Sciatic nerve (tissue), 2 donors: ENCODE measurements at places on chromosomes 1 and 21.

DNA sequence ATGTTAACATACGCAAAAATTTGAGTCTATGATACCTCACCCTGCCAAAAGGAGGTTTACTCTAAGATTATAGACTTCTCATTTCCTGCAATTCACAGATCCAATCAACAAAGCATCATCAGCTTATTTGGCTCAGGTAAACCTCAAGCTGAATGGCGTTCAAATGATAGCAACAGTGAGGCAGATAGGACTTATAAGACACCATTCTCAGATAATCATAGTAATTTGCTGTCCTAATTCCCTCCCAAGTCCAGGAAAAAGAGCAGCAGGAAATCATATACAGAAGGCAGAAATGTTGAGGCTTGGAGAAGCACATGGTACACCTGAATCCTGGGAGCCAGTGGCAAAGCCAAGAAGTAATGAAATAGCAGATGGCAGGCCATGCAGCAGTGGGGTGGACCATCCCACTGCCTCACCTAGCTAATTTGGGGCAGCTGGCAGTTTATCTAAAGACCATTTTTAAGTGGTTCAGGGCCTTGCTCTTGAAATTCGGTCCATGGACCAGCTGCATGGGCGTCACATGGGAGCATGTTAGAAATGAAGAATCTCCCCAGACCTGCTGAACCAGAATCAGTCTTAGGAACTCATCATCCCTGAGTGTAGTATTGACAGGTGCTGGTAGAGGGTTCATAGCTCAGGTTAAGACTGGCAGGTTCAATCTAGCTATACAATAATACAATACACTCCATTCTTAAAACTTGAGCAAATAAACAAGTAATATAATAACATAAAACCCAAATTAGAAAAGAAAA is 57.7 kb downstream of the ASTN1 start:
- DNase-seq, result no peak

- DNase-seq, result no peak
These were observed 1.5 kb upstream of the SCP2 start for GRCh38 chr1:52925571-52926005.

GRCh38 chr1:16237343-16237830 is 404 bp upstream of the CPLANE2 start:
- DNase-seq, result no peak

DNA sequence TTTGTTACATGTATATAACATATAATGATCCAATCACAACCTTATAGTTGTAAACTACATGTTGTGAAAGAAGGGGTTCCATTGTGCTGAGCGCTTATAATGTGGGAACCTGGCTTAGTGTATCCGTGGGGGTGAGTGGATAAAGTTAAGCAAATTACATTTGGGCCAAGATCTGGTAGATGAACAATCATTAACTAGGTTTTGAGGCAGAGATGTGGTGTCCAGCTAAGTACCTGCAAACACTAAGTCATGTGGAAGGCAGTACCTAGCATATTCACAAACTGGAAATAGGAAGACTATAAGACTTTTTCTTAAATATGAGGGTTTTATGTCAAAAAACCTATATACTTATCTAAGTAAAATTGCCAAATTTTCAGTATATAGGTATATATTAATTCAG is 167.2 kb upstream of the PDE4B start:
- no peak for DNase-seq

DNA sequence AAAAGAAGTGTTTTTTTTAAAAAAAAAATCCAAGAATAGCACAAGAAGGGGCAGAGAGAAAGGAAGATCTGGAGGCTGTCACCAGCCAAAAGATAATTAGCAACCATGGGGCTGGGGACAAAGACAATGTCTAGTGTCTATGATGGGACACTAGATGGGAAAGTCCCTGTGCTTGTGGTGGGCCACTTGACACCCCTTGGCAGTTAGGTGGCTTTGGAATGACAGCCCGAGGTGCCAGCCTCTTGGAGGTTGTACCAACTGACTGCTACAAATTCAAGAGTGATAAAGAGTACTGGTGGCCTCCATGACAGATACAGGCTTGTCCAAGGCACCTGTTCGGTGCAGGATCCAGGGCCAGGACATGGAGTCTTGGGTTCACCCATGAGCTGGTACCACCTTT is 21.6 kb downstream of the ATP2B4 start:
- no peak for DNase-seq

GRCh38 chr1:182317611-182318161 is 73.9 kb downstream of the GLUL start:
- DNase-seq, result no peak

GRCh38 chr1:13956393-13956792 is 256.4 kb downstream of the PRDM2 start:
- no peak for DNase-seq

GRCh38 chr1:85406081-85406480 is 58.9 kb downstream of the DDAH1 start:
- DNase-seq, result no peak

GRCh38 chr1:55144886-55145285 is 70.3 kb downstream of the USP24 start:
- DNase-seq, result no peak

DNA sequence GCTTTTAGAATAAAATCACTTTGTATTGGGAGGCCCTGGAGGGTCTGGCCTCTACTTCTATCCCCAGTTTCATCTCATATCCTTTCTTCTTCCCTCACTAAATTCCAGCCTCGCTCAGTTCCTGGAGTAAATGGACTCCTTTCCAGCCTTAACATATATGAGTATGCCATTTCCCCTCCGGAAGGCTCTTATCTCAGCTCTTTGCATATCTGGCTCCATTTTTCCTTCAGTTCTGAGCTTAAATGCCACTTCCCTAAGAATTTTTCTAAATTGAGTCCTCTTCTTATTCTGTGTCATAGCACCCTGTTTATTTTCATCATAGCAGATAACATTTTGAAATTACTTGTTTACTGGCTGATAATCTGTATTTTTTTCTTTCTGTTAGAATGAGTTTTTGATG is 20.2 kb upstream of the DUSP10 start:
- no peak for DNase-seq

- DNase-seq, result peak; percentile 77
These were observed at the start of gene C2CD4D for GRCh38 chr1:151839457-151840403. C2CD4D (minus strand) TSS chr1:151839820; CDS start chr1:151838989, 831 bp downstream.

DNA sequence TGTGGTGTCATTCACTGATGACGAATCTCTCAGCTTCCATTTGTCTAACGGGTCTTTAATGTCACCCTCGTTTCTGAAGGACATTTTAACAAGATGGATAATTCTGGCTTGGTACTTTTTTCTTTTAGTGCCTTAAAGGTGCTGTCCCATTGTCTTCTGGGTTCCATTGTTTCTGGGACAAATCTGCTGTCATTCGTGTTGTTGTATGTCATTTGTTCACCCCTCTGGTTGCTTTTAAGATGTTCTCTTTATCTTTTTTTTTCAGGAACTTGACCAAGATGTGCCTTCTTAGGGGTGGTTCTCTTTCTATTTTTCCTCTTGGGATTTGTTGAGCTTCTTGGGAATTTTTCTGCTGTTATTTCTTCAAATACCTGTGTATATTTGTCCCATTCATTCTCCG is 14.0 kb upstream of the MMEL1 start:
- no peak for DNase-seq

GRCh38 chr1:61865646-61866220 is 123.5 kb downstream of the PATJ start:
- no peak for DNase-seq

DNA sequence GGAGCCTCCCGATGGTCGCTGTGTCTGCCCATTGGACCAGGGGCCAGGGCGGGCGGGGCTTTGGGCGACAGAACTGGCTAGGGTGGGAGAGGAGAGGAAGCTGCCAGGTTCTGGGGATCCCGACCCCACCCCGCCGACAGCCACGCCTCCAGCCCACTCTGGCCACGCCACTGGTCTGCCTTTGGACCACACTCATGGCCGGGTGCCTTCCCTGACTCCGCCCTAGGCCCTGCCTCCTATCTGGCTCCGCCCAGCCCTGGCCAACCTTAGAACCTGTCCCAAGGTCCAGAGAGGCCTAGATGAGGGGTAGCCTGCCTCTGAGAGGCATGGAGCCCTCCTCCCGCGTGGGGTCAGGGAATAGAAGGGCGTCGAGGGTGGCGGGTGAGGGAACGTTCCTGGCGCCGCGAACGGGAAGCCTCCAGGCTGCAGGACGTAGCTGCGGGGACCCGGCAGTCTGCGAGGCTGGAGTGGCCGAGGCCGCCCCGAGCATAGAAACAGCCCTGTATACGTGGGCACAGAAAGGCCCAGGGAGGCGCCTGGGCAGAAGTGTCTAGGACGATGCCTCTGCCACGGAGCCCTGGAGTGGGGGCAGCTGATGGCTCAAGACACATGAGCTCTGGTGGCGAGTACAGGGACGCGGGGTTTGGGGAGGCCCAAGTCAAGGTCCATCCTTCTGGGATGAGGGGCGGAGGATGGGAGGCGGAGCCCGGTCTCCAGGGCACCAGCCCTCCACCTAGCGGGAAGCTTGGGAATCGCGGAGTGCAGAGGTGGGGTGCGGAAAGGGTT is 11.5 kb upstream of the COL16A1 start:
- peak; percentile 96 for DNase-seq

DNA sequence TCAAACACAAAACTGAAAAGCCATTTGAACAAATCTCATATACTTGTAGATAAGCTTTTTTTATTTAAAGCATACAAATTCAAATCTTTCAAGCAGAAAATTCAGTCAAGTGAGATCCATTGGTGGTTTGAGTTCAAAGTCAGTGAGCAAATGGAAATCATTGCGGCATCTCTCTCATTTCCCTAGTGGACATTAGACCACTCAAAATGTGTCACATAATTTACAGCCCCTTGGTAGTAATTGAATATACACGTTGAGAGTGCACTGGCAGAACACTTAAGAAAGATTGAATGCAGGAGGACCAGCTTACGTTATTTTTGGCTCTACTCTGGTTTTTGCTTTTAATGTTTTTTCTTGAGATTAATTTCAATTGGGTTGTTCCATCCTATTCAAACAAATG is 633.7 kb downstream of the USP25 start:
- DNase-seq, result no peak

GRCh38 chr1:31978843-31979400 is 34.7 kb upstream of the KHDRBS1 start:
- DNase-seq, result no peak

DNA sequence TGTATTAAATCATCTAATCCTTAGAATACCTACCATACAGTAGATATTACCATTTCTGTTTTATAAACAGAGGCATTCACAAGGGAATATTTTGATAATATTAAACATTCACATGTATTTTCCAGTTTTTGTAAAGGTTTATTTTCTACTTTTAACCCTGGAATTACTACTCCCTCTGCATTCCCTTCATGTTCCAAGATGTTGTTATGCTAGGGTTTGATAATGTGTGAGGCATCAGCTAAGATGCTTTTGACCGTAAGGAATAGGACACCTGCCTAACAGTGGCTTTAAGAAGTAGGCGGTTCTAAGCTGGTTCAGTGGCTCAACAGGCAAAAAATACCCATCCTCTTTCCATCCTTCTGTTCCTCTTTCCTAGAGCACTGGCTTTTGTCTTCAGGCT is 131.9 kb upstream of the USP24 start:
- no peak for DNase-seq

GRCh38 chr1:31019401-31019800 is 46.1 kb downstream of the PUM1 start:
- DNase-seq, result no peak

DNA sequence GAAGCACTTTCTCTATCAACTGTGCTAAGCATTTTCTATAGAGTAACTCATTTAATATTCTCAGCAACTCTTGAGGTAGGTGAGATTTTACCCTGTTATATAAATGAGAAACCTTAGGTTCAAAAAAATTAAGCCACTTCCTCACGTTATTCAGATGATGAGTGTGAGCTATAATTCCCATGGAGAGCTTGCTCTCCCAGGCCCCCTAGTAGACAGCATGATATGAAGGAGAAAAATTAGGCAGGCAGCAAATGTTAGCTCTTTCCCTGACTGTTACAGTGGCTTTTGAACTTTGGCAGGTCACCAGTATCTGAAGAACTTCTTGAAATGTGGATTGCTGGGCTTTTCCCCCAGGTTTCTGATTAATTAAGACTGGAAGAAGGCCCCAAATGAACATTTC is 753.1 kb downstream of the NCAM2 start:
- no peak for DNase-seq

DNA sequence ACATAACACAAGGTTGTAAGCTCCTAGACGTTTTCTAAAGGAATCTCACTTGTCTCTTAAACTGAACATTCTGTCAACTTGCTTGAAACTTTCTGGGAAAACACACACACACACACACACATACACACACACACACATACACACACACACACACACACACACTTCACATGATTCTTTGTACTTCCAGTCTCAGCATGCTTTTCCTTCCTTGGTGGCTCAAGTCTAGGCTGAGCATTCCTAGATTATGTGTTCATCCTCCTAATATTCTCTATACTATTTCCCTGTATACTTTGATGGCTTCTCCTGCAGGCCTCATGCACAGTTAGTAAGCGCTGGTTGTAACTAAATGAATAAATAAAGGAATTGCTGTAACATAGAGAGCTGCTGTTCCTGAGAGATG is 372.1 kb downstream of the PTPRC start:
- DNase-seq, result no peak

GRCh38 chr1:108817016-108817415 is 39.9 kb downstream of the AKNAD1 start:
- DNase-seq, result peak; percentile 84

DNA sequence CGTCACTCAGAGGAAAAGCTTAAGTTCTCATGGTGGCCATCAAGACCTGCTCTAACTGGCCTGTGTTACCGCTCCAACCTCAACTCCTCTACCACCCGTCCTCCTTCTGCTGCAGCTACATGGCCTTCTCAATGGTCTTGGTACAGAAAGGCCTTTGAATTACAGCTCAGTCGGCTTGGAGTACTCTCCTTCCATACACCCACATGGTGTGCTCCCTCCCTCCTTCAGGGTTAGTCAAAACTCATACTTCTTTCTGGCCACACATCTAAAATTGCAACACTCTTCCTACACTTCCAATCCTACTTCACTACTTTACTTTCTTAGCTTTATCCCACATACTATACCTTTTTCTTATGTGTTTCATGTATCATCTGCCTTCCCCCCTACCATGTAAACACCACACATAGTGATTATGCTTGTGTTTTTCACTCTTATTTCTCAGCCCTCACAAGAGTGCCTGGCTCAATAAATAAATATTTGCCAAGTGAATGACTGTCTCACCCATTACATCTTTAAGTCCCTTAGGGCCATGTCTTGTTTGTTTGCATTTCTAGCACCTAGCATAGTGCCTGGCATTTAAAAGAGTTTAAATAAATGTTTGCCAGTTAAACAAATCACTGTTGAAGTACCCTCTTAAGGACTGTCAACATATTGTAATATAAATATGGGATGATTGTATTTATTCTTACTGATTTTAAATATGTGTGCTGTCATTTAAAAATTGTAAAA is 37.6 kb upstream of the HMCN1 start:
- DNase-seq, result no peak

GRCh38 chr1:230381585-230381984 is 44.5 kb downstream of the PGBD5 start:
- DNase-seq, result no peak

GRCh38 chr1:87104140-87104539 is 189.7 kb downstream of the HS2ST1 start:
- no peak for DNase-seq
